ENCODE measurements at places on chromosomes 16 and 17.

DNA sequence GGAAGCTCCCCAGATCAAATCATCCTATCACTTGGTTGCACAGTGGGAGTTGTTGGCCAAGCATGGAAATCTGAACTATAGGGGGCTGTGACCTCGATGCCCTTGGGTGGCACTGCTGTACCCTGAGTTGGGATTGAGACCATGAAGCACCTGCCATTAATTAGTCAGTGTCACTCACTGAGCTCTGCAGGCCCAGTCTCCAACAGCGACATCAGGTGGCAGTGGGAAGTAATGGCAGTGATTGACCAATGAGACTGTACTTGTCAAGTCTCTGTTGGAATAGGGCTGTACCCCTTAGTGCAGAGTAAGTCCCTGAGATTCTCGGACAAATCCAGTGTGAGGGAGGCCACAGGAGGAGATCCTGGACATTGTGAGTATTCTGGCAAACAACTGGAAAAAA is 118.0 kb upstream of the RPL38 start:
- no peak for DNase-seq

GRCh38 chr16:50835358-50836060 is 93.6 kb downstream of the CYLD start:
- DNase-seq = no peak

DNA sequence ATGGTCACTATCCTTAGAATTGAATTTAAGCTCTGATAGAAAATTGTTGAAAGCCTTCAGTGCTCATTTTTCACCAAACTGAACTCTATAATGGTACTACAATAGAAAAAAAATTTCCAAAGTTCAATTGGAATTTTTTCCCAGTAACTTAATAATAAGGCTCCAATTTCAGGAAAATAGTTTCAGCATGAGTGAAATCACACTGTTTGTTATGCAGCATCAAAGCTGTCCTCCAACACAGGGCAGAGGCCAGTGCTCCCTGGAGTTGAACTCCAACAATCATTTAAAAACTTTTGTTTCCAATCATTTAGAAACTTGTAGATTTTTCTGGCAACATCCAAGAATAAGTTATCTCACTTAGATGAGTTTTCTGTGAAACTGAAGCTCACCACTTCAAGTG is 103.1 kb upstream of the HSBP1 start:
- DNase-seq = no peak

GRCh38 chr17:65389949-65390348 is 171.5 kb downstream of the AXIN2 start:
- DNase-seq = peak; percentile 27

DNA sequence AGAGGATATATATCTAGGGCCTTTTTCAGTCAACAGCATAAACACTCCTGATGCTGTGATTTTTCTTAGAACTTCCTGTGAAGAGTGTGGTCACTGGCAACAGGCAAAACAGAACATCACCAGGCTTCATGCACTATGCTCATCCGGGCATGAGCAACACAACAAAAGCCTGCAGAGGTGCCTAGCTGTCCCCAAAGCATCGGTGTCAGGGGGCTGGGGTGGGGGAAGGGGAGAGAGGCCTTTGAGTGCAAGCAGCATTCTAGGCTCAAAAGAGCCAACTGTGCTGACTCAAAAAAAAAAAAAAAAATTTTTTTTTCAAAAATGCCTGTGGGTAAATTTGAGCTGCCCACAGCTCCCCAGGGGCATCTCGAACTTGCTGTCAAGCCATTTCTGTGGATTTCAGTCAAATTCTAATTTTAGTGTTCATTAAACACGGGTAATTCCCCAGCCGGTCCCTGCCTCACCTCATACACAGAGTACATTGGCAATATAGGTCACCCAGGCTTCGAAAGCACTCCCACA is 194.6 kb upstream of the DYNLRB2 start:
- no peak for DNase-seq

DNA sequence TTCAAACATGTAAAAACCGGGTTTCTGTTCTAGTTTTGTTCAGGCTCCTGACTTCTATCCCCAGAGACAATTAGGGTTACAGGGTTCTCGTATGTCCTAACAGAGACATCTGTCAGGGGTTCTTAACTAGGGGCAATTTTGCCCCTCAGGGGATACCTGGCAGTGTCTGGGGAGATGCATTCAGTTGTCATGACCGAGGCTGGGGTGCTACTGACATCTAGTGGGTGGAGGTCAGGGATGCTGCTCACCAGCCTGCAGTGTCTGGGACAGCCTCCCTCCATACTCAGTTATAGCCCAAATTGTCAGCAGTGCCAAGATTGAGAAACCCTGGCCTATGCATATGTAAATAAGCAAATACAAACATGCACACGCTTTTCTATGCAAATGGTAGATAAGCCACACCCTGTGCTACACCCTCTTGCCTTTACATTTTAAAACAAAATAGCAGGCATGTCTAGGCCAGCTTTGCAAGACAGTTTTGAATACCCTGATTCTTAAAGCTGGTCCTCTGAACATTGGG is 37.4 kb downstream of the CLEC16A start:
- peak; percentile 22 for DNase-seq

DNA sequence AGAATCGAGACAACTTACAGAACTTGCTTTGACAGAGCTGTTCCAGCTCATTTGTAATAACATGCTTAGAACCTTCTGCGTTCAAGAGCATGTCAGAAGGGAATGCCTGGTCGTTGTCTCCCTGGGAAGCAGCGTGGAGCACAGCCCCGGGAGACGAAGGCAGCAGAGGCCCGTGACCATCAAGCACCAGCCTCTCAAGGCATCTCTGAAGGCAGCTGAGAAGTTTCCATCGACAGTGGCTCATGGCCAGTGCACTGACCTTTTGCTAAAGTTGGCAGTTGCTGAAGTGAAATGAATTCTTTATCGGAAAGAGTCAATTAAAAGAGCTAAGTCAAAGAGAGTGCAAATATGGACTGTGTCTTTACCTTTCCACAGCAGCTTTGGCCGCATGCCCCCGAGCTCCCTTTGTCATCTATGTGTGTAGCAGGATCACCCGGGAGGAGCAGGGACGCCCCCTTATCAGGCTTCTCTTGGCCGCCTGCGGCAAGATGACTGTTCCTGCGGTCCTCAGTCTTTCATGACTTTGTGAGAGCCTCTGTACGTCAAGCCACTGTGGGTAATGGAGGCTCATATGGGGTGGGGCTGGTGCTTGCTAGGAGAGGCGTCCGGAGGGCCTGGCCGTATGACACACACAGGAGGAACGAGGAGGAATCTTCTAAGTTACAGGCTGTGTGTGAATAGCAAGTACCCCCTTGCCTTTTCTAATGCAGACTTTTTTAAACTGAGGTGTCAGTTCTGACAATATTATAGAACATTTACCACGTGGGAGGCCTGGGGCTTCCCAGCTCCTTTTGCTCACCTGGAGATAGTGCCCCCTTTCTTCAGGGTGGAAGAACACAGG is 54.2 kb downstream of the LDHD start:
- DNase-seq = no peak

GRCh38 chr17:55068862-55069811 is 100.6 kb downstream of the STXBP4 start:
- no peak for DNase-seq

GRCh38 chr16:86585821-86586611 is 7.7 kb downstream of the FOXL1 start:
- DNase-seq = peak; percentile 65

GRCh38 chr17:69497161-69497560 is 82.7 kb downstream of the MAP2K6 start:
- DNase-seq = no peak

- DNase-seq = peak; percentile 16
Measured at GRCh38 chr17:29243792-29244191, 2.9 kb upstream of the CRYBA1 start.

DNA sequence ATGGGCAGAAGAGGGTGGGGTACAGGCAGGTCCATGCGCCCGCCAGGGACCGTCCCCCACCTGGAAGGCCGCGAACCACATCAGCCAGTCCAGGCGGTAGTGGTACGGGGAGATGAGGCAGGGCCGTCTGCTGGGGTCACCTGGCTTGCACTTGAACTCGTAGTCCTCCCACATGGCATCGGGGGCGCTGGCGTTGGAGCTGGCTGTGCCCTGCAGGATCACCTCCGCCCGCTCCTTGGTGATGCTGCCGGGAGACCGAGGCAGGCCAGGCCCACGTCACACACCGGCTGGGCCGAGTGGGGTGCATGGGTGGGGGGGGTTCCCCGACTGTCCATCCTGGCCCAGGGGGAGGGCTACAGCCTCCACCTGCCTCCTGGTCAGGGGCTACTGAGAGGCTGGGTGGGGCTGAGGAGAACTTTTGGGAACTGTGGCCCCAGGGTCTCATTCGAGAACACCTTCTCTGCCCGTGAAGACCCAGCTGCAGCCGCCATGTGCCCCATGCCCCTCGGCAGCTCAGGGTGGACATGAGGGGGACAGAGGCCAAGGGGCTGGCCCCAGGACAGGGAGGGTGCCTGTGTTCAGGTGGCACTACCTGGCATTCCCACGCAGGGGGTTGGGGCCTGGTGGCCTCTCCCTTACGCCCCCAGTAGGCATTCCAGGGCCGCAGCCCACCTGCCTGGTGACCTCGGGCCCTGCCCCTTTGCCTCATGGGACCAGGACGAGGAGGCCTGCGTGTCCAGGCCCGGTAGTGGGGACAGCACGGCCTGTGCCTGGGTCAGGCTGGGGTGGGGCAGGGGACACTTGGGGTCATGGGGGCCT is 69.5 kb upstream of the GNG13 start:
- DNase-seq = no peak

DNA sequence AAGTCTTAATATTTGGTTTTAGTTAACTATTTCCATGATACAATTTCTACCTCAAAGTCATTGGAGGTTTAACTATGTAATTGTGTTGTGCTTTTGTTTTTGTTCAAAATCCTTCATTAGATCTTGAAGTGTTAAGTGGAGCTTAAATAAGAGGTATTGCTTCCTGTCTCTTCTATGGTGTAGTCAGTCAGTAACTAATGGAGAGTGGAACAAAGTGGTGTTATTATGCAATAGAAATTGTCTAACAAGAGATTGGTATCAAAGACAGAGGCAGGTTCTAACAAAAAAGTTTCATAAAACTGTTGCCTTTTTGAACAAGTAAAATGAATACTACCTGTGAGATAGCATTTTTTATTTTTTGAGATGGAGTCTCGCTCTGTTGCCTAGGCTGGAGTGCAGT is 45.2 kb downstream of the GRB7 start:
- peak; percentile 20 for DNase-seq

DNA sequence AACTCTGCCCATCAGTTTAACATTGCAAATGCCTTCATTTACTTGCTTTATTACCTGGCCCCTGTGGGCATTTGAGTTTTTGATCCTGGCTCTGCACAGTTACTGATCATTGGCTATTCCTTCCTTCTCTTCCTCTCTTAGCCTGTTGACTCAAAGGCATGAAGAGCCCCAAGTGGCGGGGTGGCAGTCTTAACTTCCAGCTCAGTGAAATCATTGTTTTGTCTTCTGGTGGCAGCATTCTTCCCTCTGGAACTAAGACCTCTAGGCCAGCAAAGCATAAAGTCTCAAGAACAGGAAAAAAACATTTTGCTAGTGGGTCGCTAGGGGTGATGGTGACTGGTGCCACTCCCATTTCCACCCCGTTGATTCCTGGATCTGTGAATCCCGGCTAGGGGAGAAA is 52.3 kb upstream of the MRTFB start:
- DNase-seq = no peak

DNA sequence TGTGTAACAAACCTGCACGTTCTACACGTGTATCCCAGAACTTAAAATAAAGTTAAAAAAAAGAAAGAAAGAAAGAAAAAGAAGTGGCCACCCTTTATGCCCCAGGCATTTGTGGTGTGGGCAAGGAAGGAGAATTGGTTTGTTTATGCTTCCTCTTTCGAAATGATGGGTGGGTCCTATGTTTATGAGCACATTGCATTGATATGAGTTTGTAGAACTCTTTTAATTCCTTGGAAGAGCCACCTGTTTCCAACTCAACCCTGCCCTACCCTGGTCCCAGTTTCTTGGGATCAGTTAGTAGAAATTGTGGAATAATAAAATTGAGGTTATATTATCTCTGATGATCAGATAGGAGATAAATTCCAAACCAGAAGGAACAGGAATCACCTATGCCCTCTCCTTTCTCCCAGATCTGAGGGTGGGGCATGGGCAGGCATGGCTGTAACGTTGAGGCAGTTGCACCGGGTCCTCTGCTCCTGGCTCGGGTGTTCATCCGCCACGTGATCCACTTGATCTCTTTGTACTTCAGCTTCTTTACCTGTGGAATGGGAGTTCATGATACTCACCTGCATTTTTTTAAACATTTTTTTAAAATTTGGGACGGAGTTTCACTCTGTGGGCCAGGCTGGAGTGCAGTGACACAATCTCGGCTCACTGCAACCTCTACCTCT is 15.9 kb downstream of the CHAD start:
- DNase-seq = peak; percentile 59

DNA sequence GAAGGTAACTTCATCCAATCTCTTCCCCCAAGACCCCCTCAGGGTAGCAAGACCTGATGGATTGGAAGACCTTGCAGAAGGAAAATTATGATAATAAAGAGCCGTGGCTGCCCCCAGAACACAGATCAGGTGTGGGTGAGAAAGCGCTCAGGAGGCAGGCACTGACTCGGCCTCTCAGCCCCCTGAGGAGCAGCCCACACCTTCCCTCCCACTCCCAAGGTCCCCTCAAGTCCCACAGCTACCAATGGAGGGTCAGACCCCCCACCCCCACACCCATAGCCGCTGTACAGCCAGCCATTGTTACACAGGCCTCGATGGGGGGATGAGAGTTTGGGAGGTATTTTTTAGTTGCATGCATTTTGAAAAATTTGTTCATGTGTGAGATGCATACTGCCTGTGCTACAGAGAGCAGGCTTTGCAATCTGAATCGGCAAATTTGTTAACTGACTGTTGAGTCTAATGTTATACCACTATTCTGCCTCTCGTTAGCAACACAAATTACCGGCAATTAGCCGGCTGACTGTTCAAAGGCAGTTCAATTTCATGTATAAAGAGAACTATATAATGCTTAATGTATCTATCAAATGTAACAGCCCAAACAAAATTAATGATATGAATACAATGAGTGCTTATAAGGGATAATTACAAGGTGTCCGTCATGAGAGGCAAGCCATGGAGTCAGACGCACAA is 211.7 kb downstream of the C16orf78 start:
- no peak for DNase-seq
